ENCODE measurements at places on chromosomes 6 and 20.

GRCh38 chr6:85468326-85468725 is 18.4 kb downstream of the NT5E start:
- DNase-seq: no peak

DNA sequence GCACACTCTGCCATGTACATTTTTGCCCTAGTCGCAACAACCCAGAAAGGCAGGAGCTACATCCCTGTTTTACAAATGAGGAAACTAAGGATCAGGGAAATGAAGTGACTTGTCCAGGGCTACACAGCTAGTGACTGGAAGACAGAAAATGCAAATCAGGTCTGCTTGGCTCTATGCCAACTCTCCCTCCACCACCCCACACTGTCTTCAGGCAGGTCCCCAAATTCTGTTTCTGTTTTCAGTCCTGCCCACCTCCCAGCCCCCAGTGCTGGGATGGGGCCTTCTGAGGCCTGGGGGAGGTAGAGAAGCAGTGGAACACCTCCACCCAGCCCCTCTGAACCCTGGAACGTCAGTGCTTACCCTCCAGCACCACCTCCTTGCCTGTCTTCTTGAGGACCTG is 5.1 kb downstream of the SNTA1 start:
- no peak for DNase-seq

GRCh38 chr6:148239215-148239614 is 103.4 kb upstream of the SASH1 start:
- DNase-seq: no peak

DNA sequence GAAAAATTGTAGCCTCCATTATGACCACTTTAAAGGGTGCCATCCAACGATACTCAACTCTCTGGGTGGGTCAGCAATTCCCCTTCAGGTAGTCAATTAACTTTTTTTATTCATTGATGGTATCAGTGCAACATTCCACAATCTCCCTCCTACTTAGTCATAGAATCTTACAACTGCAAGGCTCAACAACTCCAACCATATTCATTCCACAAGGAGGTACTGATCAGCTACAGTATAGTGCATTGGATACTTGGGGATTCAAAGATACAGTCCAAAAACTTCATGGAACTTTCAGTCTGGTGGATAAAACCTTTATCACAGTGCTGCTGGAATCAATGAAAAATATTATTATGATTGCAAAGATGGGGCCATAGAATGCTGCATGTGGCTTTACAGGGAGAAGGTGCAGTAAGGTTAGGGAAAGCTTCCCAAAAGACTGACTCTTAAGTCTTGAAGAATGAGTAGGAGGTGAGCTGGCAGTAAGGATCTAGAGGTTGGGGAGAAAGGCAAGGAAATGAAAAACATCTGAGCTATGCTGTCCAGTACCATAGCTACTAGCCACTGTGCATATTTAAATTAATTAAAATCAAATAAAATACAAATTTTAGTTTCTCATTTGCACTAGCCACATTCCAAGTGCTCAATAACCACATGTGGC is 314.7 kb upstream of the PRDM1 start:
- no peak for DNase-seq

- DNase-seq: no peak
Observed at GRCh38 chr20:57968120-57968519, 258.3 kb upstream of the PMEPA1 start.

DNA sequence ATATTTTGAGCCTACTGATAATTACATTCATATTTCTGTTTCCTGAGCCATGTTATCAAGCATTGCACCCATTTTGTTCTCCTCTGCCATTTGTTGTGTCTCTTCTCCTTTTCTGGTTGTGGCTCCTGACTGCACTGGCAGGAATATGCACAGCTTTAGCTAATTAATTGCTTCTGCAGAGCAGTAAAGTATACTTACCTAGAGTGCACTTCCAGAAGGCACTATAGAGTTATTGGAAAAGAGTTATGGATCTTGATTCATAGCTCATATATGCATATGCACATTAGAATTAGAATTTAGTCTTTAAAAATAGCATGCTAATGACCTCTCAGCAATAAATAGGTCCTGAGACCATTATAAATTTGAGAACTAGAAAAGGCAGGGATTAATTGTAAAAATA is 262.6 kb downstream of the NKAIN2 start:
- no peak for DNase-seq

DNA sequence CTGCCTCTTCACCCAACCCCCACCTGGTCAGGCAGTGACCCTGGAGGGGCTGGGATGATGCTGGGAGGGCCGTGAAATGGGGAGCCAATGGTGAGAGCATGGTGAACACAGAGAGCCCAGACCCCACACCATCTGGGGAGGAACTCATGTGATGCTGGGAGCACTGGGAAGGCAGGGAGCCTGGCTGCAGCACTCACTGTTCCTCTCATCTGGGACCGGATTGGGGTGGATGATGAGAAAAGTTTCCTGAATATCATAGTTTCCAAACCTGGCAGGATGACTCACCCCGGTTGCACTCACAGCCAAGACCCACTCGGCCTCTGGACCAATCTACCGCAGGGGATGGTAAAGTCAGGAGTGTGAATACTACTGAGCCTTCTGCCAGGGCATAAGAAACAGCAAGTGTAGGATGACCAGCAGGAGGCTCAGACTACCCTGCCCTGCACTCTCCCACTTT is 21.8 kb downstream of the ULBP1 start:
- DNase-seq: no peak

- no peak for DNase-seq
Observed at GRCh38 chr20:8036771-8037170, 17.2 kb upstream of the TMX4 start.

GRCh38 chr6:108222064-108222463 is 38.8 kb downstream of the SNX3 start:
- DNase-seq: no peak

DNA sequence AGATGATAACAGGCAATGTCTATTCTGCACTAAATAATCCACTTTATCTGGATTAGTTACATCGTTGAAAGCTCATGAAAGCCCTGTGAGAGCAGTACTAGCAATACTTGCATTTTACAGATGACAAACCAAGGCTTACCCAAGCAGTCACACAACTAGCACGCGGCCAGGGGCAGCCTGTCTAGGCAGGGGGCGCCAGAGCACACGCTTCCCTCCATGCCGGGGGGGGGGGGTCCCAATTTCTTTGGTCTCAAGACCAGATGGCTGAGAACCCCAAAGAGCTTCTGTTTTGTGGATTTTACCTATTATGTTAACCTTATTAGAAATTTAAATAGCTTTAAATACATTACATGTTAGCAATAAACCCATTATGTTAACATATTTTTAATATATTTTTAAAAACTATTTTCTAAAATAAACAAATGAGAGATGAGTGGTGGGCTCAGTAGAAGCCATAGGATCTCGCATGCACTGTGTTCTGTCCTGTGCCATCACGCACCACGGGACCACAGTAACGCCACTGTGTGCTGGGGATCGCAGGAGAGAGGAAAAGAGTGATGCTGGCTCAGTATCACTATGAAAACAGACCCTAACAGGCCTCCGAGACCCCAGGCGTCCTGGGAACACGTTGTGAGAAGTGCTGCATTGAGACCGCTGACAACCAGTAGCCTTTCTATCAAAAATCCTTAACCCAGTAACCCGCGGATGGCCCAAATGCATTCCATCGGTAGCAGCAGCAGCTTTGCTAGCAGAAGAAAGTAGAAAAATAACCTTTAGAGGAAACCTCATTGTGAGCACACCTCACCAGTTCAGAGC is 5.3 kb upstream of the PRR18 start:
- peak; percentile 79 for DNase-seq

DNA sequence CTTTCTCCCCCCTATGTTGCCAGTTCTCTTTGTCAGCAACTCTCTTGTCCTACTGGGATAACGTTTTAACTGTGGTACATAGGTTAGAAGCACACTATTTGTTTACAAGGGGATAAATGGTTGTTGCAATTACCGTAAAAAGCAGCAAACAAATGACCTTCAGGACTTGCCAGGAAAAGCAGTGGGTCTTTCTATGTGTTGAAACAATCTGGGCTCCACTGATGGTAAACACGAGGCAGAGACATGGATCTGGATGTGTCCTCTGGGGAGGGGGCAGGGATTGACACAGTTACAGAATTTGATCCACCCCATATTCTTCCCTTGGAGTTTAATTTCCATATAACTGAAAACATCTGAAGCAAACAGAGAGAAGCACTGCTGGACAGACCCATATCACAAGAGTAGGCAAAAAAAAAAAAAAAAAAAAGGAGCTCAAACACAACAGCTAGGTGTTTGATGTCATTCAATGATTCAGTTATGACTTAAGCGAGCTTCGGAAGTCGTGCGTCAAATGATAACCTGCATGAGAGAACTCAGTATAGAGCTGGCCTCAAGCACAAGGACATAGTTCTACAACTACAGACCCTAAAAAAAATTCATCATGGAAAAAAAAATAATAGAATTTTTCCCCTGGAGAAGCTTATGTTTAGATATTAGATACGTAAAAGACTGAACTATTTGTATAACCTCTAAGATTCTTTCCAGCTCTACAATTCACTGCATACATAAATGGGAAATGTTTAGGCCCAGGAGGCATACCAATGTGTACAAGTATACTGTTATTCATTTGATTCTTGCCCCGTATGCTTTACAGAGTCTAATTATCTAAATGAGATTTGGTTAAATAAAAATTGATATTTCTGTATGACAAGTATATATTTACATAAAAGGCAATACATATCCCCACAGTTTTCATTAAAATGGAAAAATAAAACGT is 127.7 kb downstream of the ALDH8A1 start:
- no peak for DNase-seq

GRCh38 chr6:151018911-151019782 is 153.6 kb downstream of the MTHFD1L start:
- no peak for DNase-seq

GRCh38 chr6:149961728-149962425 is 1.9 kb upstream of the ULBP1 start:
- DNase-seq: peak; percentile 55

DNA sequence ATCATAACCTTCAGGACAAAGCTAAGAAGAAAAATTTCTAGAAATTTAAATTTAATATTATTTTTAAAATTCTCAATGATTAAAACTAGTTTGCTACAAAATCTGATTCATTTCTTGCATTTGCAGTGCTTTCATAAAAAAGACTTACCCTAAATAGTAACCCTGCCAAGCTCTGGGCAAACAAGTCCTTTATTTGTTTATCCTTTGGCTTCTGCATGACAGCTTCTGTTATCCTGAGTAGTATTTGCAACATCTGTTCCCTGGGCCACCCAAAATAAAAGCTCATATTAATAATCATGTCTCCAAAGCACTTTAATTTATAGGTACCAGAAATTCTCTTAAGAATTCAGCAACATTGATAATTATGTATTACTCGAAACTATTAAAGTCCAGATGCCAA is 101.3 kb downstream of the RALGAPA2 start:
- DNase-seq: no peak

DNA sequence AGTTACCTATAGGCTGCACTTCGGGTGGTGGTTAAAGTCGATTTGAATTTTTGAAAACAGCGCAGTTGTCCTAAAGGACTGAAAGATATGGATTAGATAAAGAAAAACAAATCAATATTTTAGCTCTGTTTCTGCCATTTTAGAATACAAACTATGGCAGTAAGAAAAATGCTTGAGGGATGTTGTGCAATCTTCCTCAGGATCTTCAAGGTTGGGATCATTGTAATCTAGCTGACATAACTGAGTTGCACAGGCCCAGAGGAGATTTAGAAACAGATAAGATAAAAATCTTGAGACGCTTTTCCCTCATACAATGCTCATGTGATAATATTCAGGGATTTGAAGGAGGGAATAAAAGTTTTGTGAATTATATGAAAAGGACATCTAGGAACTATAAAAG is 926 bp downstream of the PEX3 start:
- DNase-seq: no peak

GRCh38 chr20:7147220-7147601 is 379.7 kb downstream of the BMP2 start:
- no peak for DNase-seq

DNA sequence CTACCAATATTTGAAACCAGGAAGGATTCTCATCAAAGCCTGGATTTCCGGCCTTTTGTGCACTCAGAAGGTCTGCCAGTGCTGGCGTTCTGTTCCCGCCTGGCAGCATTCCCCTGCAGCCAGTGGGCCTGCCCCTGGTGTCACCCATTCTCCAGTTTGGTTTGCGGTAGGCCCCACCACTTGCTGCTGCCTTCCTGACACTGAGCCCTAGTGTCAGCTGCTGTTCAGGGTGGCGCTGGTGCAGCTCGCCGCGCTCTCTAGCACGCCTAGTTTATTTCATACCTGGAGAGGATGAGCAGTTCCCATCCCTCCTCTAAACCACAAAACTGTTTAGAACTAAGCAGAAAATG is 9.5 kb downstream of the NPEPL1 start:
- DNase-seq: no peak

- peak; percentile 7 for DNase-seq
Observed at GRCh38 chr6:106974336-106974998, at the start of gene CD24. Gene CD24 (minus strand): TSS chr6:106974729. CDS start chr6:106974646, 83 bp downstream.

DNA sequence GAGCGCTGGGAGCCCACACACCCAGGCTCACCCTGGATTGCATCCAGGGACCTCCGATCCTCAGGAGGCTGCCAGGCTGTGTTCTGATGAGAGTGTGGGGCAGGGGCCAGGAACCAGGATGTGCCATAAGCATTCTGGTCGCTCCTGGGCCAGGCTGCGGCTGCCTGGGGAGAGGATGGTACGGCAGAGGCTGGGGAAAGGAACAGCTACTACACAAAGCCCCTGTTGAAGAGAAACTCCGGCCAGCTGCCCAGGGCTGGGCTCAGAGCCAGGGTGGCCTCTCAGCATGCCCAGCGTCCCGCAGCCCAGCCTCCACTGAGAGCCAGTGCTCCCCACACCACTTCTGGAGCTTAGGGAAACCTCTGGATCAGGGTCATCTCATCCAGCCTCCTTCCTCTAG is 21.7 kb upstream of the OCSTAMP start:
- DNase-seq: no peak

- DNase-seq: no peak
Observed at GRCh38 chr20:4861961-4862360, 139.3 kb downstream of the SLC23A2 start.

DNA sequence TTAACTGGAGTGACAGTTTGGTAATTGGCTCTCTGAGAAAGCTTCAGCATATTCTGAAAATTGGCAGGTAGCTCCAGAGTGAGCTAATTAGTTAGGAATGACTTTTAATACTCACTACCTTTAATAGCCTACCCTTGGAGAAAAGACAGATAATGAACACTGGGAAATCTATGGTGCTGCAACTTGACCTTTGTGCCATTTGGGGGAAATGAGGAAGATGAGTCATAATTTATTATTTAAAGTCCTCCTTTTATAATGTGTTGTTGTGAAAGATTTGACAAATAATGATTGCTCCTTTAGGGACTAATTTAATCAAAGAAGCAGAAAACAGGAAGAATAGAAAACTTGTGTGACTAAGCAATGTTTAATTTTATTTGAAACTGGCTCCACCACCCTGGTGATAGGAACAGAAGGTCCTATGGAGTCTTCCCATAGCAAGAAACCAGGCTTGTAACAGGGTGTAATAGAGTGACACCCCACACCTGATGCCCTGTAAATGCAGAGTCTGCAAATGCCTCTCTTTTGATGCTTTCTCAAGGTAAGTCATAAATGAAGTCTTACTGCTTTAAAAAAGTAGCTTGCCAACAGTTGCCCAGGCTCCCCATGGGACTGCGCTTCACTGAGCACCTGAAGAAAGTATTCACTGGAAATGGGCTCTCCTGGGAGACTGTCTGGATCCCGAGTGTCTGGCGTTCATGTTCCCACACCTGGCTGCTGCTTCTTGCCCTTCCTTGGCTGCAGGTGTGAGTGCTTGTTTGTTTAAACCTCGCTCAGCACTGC is 134.4 kb downstream of the LRRC1 start:
- no peak for DNase-seq

- no peak for DNase-seq
Observed at GRCh38 chr20:57653910-57654309, 33.7 kb upstream of the ZBP1 start.

GRCh38 chr20:51022803-51023616 is at the start of gene KCNG1:
Gene KCNG1 (minus strand): TSS chr20:51023107. CDS start chr20:51010338, 12,769 bp downstream.
- peak; percentile 24 for DNase-seq
